ENCODE measurements at places on chromosomes 3 and 15.

DNA sequence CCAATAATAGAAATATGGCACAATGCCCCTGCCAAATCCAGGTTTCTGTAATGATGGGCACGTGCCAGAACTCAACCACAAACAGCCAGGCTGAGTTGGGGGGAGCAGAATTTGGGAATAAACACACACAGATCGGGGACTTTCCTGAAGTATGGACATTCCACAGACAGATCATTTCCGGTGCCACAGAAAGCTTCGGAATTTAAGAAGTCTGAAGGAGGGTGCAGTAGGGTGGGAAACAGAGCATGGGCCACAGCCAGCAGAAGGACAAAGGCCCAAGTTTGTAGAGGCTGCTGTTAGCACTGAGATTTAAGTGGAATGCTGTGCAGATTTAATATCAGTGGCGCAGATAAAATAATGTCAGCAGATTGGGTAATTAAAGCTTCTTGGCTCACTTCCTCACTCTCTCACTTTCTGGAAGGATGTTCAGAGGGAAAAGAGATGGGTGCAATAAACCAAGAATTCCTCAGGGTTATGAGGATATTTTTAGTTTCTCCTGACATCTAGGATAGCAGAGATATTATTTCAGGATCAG is 67.4 kb downstream of the MYLK start:
- no peak for DNase-seq

DNA sequence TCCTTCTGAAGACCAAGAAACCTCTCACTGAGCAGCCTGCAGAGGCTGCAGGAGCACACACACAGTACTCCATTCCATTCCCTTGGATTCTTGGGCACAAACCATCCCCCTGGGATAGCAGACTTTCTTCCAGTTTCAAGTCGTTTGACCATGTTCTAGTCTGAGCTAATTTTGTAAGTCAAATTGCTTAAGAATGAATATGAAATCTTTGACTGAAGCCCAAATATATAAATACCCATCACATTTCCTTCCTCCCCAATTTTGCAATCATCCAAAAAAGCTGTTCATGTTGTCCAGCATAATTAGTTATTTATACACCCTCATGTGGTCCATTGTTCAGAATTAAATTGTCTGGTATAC is 231.2 kb upstream of the TPRG1 start:
- no peak for DNase-seq

DNA sequence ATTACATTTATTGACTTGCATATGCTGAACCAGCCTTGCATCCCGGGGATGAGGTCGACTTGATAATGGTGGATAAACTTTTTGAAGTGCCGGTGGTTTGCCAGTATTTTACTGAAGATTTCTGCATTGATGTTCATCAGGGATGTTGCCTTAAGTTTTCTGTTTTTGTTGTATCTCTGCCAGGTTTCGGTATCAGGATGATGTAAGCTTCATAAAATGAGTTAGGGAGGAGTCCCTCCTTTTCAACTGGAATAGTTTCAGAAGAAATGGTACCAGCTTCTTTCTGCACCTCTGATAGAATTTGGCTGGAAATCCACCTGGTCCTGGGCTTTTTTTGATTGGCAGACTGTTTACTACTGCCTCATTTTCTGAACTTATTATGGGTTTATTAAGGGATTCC is 250.8 kb downstream of the TBC1D5 start:
- DNase-seq, result no peak

- no peak for DNase-seq
These were observed 111.5 kb downstream of the ZNF609 start for GRCh38 chr15:64571857-64572291.

DNA sequence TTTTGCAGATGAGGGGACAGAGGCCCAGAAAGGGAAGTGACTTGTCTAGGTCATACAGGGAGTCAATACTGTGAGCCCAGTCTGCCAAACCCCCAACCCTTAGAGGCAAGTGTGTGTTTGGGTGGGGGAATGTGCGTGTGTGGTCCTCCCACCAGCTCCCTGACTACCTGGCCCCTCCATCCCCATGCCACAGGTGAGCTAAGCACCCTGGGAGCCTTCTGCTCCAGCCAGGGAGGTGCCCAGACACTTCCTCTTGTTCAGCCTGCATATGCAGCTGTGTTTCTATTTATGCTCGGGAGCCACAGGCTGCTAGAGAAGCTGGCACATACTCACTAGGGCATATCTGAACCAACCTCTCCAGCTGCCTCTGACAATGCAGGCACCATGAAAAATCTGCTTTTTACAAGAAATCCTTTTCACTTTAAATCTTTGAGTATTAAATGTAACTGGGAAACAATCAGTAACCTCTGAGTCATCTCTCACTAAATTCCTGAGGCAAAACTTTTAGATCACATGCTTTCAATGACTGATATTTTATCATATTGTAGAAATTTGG is 20.7 kb downstream of the TBC1D2B start:
- no peak for DNase-seq

DNA sequence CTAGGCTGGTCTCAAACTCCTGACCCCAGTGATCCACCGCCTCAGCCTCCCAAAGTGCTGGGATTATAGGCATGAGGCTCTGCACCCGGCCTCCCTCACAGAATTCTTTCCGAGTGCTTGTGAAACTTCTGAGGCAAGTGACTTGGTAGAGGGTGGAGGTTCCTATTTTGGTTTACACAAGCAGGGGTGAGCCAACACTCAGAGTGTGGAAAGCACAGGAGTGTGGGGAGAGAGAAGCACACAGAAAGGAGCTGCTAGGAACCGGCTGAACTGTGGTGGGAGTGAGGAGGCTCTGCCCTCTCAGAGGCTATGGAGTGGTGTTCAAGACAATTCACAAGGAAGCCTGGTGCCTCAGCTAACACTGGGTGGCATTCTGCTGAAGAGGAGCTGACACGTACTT is 7.7 kb downstream of the CAPN3 start:
- no peak for DNase-seq

Measured in T-helper 22 cell (primary cell).